Spinal cord (tissue), 10 donors: ENCODE measurements at places on chromosomes 1 and 21.

DNA sequence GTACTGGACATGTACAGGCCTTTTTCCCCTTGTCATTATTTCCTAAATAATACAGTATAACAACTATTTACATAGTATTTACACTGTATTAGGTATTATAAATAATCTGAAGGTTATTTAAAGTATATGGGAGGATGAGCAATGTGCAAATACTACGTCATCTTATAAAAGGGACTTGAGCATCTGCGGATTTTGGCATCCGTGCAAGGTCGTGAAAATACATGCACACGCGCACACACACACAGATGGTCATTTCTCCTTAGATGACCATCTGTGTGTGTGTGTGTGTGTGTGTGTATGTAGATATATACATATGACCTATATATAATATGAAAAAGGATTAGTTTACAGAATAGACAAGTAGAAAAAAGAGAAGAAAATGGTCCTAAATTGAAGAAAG, 15.4 kb downstream of the ALG14 start:
- H3K4me1 ChIP-seq: no peaks in the 10 kb centered on the region
- no peak for DNase-seq
- H3K27me3 ChIP-seq: no peaks in the 10 kb centered on the region
- H3K4me3 ChIP-seq: no peak overlapping the region
- no peaks in the 10 kb centered on the region for H3K36me3 ChIP-seq

DNA sequence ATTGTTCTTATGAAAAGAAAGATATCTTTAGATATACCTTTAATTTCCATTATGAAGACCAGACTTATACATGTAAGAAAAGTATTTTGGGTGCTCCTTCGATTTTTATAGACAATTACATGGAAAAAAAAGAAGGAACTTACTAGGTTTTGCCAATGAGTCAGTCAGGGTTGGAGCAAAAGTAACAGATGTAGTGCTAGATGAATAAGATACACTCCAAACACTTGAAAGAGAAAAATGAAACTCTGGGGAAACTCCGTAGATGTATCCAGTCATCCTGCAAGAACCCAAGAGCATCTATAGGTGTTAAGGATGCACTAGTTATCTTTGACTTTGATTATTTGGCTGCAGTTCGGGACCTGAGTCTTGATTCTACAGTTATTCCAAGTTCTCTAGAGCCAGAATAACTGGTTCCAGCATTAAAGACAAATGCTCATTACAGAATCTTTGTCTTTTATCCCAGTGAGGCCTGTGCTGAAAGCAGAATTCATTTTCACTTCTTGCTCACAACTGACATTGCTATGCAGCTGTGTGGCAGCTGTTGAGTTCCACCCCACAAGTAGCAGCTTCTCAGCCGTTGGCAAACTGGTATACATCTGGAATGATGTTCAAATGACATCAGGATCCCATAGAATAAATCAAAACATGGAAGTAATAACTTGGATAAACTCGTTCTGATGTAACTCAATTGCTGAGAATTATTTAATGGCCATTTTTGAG, 326.1 kb downstream of the ASTN1 start:
- no peaks in the 10 kb centered on the region for H3K4me1 ChIP-seq
- no peak overlapping the region for H3K27ac ChIP-seq
- H3K27me3 ChIP-seq: no peaks in the 10 kb centered on the region
- H3K36me3 ChIP-seq: no peaks in the 10 kb centered on the region

DNA sequence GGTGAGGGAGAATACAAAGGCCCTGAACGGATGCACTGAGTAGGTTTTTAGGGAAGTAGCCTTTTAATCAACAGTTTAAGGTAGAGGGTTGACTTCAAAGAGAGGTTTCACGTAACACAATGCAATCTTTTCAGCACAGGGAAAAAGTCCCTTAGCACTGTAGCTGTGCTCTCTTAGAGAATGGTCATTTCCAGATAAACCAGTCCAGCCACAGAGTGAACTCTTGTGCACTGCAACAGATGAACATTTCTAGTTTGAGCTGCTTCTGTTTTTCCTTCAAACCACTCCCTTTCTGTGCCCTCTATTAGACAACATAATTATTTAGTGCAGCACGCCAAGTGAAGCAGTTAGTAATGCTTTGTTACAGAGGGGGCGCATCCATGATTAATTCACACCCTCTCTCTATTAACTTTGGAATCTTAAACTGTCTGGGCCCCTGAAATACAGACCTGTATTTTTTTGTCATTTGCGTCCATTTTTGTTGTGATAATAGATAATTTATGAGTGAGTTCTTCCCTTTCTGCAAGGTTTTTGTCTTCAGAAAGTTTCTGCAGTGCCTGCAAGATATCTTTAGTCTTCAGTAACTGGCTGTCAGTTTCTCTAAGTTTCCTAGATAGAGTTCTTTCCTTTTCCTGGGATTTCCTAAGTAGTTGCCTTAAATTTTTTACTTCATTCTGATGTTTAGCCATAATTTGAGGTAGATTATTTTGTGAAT, 22.9 kb downstream of the LCA5L start:
- H3K4me1 ChIP-seq: no peaks in the 10 kb centered on the region
- H3K27me3 ChIP-seq: no peaks in the 10 kb centered on the region
- no peak overlapping the region for H3K27ac ChIP-seq
- DNase-seq: no peak

DNA sequence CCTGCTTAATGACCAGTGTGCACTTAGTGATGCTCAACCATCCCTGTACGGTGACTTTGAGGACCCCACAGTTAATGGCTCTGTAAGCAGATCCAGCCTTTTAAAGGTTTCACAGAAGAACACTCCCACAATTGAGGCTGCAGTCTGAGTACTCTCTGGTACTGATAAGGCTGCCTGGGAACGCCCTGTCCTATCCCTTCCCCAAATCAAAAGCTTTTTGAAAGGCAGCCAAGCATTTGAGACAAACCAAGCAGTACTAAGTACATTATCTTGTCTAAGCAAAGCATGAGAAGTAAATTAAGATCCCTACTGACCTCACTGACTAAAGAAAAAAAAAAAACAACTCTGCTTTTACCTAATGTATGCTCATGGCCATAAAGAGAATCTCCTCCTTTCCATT, 60.7 kb downstream of the SH3GLB1 start:
- H3K4me3 ChIP-seq: no peak overlapping the region
- H3K27me3 ChIP-seq: no peaks in the 10 kb centered on the region
- no peaks in the 10 kb centered on the region for H3K4me1 ChIP-seq
- no peak overlapping the region for H3K27ac ChIP-seq
- no peak for DNase-seq
- no peaks in the 10 kb centered on the region for H3K36me3 ChIP-seq

GRCh38 chr1:173341307-173341706, 134.2 kb upstream of the TNFSF4 start:
- H3K4me1 ChIP-seq: no peaks in the 10 kb centered on the region
- no peak overlapping the region for H3K27ac ChIP-seq
- DNase-seq: no peak
- H3K4me3 ChIP-seq: no peak overlapping the region
- H3K27me3 ChIP-seq: no peaks in the 10 kb centered on the region

DNA sequence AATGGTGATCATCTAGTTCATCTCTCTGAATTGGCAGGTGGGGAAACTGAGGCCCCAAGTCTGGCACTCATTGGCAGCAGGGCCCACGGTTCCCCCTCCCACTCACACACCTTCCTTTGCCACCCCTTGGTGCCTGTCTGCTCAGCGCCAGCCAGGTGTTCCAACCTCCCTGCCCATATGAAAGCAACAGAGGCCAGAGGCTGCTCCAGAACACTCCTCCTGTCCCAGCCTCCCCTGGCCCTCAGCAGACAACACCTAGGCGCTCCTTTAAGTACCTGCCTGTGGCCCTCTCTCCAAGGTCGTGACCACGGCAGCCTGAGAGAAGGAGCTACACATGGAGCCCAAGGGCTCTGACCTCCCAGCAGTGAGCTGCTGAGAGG, 362.3 kb upstream of the VAMP3 start:
- no peak overlapping the region for H3K4me3 ChIP-seq
- no peak overlapping the region for H3K27ac ChIP-seq
- H3K27me3 ChIP-seq: no peaks in the 10 kb centered on the region
- H3K4me1 ChIP-seq: no peaks in the 10 kb centered on the region

DNA sequence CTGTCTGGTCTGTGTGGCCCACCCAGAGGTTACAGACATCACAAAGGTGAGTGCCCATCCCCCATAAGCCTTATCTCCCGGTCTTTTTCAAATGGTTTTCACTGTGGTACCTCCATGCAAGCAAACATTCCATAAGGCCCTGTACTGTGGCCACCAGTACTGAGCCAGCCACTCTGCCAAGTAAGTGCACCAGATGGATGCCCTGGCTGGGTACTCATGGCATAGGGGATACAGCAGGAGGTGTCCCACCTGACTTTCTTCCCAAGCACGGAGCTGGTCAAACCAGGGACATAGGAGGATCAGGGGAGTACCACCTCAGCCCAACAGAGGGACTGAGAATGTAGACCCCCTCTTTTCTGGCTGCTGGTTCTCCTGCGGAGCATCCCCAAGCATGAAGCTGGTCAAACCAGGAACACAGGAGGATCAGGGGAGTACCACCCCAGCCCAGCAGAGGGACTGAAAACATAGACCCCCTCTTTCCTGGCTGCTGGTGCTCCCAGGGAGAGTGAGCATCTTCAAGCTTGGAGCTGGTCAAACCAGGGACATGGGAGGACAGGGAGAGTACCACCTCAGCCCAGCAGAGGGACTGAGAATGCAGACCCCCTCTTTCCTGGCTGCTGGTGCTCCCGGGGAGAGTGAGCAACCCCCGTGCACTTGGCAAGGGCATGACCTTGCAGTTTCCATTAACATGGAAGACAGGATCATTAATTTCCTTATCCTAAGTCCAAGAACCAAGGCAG, 81.8 kb upstream of the KLHDC7A start:
- no peaks in the 10 kb centered on the region for H3K36me3 ChIP-seq
- H3K4me3 ChIP-seq: no peak overlapping the region
- no peaks in the 10 kb centered on the region for H3K27me3 ChIP-seq
- H3K4me1 ChIP-seq: no peaks in the 10 kb centered on the region

GRCh38 chr1:86750530-86750929, 46.2 kb downstream of the SH3GLB1 start:
- no peaks in the 10 kb centered on the region for H3K27me3 ChIP-seq
- no peak for DNase-seq
- H3K4me1 ChIP-seq: no peaks in the 10 kb centered on the region
- no peak overlapping the region for H3K27ac ChIP-seq
